ENCODE measurements at places on chromosomes 6 and 20. TPM values are rescaled to one million over a fixed set of nuclear protein-coding genes. Genes with fewer than 3 reads are reported as not detected.

RSPH3 gene
- total RNA-seq, result 6.1 TPM

ARMC12 gene
- 1.5 TPM for total RNA-seq

BNIP5 gene
- total RNA-seq, result not detected

PDYN gene
- total RNA-seq, result not detected

PAK5 gene
- total RNA-seq, result not detected

PKHD1 gene
- total RNA-seq, result 0.02 TPM

RNF182 gene
- not detected for total RNA-seq

SLC29A1 gene
- total RNA-seq, result 47.6 TPM

HDDC2 gene
- total RNA-seq, result 92.3 TPM

BMP6 gene
- 0.46 TPM for total RNA-seq

IL17F gene
- 119 TPM for total RNA-seq

Measured in activated CD4-positive, alpha-beta memory T cell treated with anti-CD3 and anti-CD28 coated beads for 36 hours (primary cell).